NCI-H345 (cell line): ENCODE measurements at places on chromosomes 2 and 18.
A peak's percentile ranks its signal among the peaks of the same experiment; 100 is the strongest.

- no peak for DNase-seq
Measured at GRCh38 chr2:35292199-35292598, 1063.4 kb upstream of the CRIM1 start.

DNA sequence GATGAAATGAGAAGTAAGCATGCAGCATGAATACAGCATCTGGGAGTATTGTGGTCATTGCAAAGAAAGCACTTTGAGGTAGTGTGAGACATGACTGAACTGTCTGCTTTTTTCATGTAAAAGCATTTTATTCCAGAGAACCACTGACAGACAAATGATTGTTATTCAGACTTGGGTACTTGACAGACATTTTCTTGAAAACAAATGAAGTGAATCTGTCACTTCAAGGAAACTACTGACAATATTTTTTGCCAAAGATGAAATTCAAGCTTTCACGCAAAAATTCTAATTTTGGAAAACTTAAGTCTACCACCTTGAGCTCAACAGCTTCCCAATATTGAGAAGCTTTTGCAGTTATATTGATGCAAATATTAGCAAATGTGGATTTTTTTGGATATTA, 255.7 kb downstream of the ARL6IP6 start:
- DNase-seq, result no peak

- DNase-seq, result no peak
Measured at GRCh38 chr2:38106405-38107094, 30.6 kb upstream of the CYP1B1 start.

DNA sequence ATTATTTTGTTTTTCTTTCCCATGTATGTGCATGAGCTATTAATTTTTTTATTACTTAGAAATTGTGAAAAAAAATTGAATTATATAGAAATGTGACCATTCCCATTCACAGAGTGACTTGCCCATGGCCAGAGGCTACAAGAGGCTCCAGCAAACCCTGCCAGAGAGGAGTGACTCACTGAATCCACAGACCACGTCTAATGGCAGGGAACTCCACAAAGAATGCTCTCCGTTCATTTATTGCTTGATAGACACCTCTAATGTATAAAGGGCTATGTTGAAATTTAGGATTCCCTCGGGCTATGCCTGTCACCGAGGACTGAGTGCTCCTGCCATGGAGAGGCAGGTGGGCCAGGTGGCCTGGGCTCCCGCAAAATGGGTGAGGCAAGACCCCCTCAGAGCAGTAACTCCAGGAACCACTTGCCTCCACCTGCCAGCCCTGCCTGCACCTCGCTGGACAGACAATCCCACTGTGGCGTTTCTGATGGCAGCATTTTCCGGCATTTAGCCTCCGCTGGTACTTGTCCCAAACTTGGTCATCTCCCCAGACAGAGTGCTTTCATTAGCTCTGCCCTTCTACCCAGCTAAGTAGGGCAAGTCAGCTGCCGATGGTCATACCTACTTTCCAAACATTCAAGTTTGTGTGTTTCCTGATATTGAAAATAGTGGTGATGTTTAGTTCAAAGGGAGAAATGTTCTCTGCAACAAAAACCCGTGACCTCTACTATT, 200.3 kb downstream of the PRKCE start:
- DNase-seq, result peak; percentile 83

DNA sequence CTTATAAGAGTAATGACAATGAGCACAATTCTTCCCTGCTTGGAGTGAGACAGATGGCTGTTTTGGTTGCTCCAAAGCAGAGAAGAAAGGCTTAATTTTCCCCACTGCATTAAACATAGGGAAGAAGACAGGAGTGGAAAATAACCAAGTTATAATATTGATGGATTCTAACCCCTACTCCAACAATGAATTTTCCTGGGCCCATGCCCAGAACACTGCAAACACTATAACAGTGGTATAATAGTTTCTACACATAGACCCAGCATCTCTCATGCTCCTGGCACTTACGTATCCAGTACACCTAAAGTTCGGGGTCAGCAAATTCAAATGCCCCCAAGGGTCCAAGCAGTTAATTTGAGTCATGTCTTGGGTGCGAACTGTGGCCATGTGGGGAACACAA, 613.4 kb downstream of the PLCL1 start:
- no peak for DNase-seq

- DNase-seq, result no peak
Measured at GRCh38 chr2:113966171-113966570, 76.3 kb downstream of the ACTR3 start.

DNA sequence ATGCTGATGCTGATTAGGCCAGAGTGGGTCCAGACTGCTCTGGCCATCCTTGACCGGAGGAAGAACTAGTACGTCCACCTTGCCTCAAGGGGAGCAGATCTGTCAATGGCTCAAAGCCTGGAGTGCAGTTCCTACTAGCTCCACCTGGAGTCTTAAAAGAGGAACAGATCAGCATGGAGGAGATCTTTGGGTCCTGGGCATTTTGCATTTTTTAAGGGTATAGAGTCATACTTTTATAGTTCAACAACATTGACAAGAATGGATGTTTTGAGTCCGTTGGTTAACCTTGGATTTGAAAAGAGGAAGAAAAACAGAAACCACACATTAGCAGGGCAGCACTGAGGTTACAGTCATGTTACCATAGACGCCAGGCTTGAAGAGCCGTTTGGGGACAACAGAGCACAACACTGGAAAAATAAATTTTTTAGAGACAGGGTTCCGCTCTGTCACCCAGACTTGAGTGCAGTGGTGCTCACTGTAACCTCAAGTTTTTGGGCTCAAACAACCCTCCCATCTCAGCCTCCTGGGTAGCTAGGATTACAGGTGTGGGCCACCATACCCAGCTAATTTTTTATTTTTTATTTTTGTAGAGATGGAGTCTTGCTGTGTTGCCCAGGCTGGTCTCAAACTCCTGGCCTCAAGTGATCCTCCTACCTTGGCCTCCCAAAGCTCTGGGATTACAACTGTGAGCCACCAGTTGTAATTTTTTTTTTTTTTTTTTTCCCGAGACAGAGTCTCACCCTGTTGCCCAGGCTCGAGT, 78.5 kb downstream of the PRKCE start:
- no peak for DNase-seq

GRCh38 chr2:26886736-26887135, 38.8 kb downstream of the DPYSL5 start:
- no peak for DNase-seq

- DNase-seq, result no peak
Measured at GRCh38 chr2:42314892-42315468, 46.0 kb downstream of the COX7A2L start.

DNA sequence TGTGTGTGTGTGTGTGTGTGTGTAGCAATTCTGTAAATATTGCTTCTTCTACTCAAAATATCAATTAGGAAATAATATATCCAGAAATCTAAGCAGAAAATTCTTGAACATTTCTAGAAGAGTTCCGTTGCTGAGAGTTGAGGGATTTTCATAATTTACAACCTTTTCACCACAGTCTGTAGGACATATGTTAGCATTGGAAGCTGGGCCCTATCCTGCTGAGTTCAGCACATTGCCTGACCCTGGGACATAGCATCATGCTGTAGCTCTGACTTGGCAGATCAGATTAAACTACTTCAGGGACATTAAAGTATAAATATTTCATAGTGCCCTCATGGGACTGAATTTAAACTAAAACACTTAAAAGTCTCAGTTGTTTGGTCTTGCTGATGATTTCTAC, 129.2 kb upstream of the KCNH7 start:
- no peak for DNase-seq

GRCh38 chr18:60684843-60685513, 312.4 kb upstream of the MC4R start:
- DNase-seq, result peak; percentile 34

GRCh38 chr2:165874445-165875039, 79.0 kb downstream of the TTC21B start:
- peak; percentile 64 for DNase-seq

GRCh38 chr2:71243634-71244301, 16.9 kb upstream of the PAIP2B start:
- DNase-seq, result no peak

GRCh38 chr2:233663911-233664310, 7.8 kb upstream of the UGT1A9 start:
- DNase-seq, result no peak

GRCh38 chr18:41870817-41871216, 84.2 kb upstream of the PIK3C3 start:
- no peak for DNase-seq

- peak; percentile 35 for DNase-seq
Measured at GRCh38 chr2:120108049-120108448, 95.2 kb downstream of the EPB41L5 start.

- DNase-seq, result no peak
Measured at GRCh38 chr18:54173980-54174630, 50.4 kb downstream of the MBD2 start.

DNA sequence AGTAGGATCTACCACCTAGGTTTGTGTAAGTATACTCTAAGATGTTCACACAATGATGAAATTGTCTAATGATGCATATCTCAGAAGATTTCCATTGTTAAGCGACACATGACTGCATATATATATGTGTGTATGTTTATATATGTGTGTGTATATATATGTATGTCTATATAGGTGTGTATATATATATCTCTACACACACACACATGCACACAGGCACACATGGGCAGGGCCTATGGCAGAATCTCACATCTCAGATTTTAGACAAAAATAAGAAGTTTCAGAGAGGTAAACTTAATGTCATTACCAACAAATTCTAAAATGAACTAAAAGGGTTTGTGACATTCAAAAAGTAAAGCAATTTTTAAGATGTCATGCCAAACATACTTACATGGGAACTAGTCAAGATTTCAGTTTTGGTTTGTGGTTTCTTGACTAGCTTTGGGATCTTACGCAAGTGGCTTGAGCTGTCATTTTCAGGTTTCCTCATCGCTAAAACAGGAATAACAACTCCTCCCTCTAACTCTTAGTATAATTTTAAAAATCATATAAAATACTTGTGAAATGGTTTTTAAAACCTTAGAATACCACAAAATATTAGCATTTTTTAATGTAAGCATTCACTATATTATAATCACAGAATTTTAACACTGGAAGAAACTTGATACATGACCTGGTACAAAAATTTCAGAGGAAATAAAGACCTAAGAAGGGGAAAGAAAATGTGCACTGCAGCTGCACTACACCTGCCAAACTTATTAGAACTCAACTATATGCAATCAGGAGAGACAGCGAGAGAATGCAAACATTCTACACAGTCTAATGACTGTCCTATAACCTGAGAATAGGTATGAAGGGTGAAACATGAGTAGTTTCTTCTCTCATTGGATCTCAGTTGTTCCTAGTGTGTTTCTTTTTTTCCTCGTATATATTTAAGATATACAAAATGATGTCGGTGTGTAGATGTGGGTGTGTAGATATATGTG, 75.7 kb downstream of the TTC21B start:
- no peak for DNase-seq

DNA sequence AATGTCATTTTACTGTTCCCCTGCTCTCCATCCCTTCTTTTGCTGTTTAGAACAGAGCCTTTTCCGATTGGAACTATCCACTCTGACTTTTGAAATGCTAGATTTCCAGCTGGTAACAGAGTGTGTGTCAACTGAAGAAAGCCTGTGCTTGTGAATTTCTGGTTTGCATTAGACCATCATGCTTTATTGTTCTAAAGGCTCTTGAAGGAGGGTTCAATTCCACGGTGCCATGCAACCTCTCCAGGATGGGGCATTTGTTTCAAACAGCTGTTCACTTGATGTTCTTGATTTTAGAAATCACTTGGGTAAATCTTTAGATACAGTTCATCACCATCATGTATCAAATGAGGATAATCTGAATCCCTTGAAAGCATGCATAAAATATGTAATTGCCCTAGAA, 156.7 kb downstream of the QPCT start:
- peak; percentile 65 for DNase-seq

GRCh38 chr2:15363142-15363541, 198.0 kb downstream of the NBAS start:
- DNase-seq, result no peak

- DNase-seq, result no peak
Measured at GRCh38 chr2:217316743-217317142, 456.9 kb upstream of the TNP1 start.

DNA sequence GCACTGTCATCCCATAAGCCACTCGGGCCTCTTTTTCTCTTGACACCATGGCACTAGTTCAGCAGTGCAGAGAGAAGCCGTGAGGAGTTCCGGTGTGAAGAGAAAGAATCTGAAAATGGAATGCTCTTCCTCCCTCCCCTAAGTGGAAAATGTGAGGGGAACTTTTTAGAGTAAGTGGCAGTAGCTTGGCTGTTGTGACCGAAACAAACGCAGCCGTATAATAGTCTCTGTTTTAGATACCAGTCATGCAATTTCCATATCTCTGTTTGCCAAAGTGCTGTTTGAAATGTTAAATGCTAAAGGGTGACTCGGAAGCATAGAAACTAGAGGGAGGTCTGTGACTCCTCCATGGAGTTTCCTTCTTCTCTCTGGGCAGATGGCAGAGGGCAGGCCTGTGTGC, 122.9 kb downstream of the MTCL1 start:
- no peak for DNase-seq

- DNase-seq, result no peak
Measured at GRCh38 chr2:172326211-172326509, 101.2 kb upstream of the ITGA6 start.

DNA sequence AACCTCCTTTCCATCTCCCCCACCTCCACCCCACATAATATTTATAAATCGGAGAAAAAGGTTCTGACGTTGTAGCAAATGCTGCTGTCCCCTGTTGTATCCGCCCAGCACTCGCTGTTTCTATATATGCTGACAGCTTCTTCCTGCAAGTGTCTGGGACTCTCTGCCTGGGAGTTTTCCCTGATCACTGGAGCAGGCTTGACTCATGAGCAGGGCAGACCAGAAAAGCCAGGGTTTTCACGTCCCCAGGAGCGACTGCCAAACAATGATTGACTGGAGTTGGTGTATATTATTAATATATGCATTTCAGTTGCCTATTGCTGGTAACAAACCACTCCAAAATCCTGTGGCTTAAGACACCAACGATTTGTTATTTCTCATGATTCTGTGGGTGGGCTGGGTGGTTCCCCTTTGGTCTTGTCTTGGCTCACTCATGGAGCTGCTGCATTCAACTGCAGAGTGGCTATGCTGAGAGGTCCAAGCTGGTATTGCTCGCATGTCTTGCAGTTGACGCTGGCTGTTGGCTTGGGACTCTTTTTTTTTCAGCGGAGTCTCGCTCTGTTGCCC, 21.2 kb upstream of the ASXL2 start:
- DNase-seq, result no peak

- no peak for DNase-seq
Measured at GRCh38 chr2:19887510-19887909, 14.3 kb downstream of the TTC32 start.

GRCh38 chr2:218296847-218297246, 4.5 kb upstream of the TMBIM1 start:
- DNase-seq, result no peak

- peak; percentile 27 for DNase-seq
Measured at GRCh38 chr2:86304416-86304815, 33.0 kb downstream of the REEP1 start.

DNA sequence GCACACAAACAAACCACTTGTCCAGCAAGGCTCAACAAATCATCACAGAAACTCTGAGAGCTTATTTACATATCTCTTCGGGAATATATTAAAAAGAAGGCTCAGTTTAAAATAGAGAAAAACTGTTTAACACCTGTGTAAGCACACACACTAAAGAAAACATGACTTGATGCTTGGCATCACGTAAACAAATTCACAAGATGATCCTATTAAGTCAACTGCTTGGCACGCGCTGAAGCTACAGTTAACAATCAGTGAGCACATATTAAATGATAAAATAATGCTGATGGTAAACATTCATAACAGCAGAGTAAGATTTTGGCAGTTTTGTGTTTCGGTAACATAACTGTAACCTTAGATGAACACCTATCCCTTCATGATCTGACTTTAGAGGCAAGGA, 4.3 kb upstream of the HES6 start:
- no peak for DNase-seq
